CD4-positive, alpha-beta T cell treated with Interleukin-6 for 4 hours (primary cell): ENCODE measurements at places on chromosomes 7 and 10.

GRCh38 chr7:55545496-55545895 is 26.8 kb downstream of the VOPP1 start:
- DNase-seq = no peak

GRCh38 chr7:132083126-132083525 is 493.1 kb downstream of the PLXNA4 start:
- DNase-seq = no peak

- no peak for DNase-seq
These were observed 50.0 kb upstream of the MTPN start for GRCh38 chr7:136027160-136027559.

GRCh38 chr7:116500078-116500853 is 728 bp downstream of the CAV2 start:
- DNase-seq = peak; percentile 21

DNA sequence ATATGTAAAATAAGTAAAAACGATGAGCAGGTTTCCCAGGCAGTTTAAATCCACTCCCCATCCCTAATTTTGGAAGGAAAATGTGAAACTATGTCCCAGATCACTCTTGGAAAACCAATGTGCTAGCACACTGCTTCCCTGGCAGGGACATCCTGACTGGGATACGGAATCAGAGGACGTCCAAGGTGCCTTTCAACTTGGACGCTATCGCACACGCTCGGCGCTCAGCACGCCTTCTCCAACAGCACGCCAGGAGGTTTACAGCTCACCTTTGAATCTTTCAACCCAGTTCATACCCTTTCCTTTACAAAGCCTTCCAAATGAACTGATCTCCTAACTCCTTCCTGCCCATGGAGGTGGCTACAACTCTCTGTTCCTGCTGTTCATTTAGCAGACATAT is 47.1 kb downstream of the BEND7 start:
- DNase-seq = no peak

DNA sequence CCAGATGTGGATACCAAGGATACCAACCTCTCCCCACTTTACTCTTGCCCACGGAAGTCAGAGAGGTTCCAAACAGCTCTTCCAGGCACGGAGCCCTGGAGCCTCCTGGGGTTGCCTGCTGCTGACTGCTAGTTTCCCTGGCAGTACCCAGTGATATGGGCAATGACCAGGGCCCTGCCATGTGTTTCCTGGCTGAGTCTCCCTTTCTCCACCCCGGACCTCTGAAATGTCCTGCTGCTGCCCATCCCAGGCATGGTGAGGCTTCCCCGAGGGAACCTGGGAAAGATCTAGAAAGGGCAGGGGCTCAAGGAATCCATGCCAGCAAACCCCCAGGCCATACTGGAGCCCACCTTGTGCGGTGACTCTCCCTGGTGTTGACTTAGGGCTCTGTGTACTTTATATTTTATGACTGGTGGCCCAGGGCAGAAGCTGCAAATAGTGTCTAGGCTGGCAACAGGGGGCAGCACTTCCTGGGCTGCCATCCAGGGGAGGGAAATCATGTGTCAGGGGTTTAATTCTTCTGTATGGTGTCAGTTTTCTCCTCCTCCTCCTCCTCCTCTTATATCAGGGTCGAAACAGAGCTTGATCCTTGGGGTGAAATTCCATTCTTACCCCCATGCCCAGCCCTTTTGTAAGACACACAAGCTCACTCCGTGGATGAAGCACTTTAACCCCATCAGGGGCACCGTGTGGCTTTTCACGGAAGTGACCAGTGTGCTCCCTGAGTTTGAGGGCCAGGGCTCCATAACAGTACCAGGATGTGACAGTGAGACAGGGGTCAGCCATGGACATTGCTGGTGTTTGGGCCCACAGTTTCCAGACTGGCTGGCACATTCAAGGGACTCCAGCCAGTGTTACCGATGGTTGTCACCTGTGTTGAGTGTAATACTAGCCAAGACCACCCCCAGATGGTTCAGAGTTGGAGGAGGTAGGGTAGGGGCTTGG is 62.4 kb upstream of the GDF10 start:
- DNase-seq = no peak

DNA sequence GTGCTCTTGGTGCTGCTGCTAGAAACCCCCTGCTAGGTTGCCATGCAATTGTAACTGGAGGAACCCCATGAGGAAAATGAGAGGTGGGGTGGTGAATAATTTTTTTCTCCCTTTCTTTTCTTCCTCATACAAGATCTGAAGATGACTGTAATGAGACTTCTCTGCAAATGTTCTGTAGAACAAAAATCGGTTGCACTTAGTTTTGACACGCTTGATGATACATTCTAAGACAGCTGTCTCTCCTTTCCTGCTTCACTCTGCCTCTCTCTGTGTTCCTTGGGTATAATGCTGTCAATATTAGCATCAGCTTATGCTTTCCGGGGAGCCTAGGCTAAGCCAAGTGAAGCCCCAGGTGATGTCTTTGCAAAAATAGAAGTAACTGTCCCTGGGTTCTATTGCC is 721.5 kb downstream of the POM121L12 start:
- no peak for DNase-seq

DNA sequence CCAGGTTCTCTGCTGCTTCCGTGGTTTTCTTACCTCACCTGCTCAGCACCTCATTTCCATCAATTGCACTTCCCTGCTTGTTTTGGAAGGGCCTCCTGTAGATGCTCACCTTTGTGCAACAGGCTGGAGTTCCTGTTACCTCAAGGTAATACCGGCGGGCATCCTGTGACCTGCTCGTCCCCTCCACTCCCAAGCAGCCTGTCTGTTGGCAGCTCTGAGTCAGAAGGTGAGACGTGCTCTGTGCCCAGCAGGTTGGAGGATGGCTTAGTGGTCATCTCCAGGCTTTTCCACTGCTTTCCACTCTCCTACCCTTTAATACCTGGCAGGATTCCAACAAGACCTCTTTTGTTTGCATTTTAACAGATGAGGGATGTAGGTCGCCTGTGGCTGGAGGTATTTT is 86.0 kb downstream of the CAMK1D start:
- DNase-seq = no peak

- no peak for DNase-seq
These were observed 7.9 kb downstream of the RPA3 start for GRCh38 chr7:7710469-7710868.

DNA sequence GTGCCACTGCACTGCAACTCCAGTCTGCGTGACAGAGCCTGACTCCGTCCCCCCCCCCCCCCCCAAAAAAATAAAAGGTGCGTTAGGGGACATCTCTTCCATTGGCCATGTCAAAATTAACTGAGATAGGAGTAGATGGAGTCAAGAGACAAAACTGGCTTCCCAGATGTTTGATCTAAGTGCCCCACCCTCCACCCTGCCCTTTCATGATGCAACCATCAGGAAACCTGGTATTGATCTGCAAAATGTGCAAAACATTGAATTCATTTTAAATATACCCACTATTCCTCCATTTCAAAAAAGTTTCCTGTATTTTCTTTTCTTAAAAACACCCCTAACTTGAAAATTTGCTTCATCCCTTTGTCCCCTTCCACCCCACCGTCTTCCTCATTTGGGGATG is 17.5 kb downstream of the ARID5B start:
- no peak for DNase-seq

DNA sequence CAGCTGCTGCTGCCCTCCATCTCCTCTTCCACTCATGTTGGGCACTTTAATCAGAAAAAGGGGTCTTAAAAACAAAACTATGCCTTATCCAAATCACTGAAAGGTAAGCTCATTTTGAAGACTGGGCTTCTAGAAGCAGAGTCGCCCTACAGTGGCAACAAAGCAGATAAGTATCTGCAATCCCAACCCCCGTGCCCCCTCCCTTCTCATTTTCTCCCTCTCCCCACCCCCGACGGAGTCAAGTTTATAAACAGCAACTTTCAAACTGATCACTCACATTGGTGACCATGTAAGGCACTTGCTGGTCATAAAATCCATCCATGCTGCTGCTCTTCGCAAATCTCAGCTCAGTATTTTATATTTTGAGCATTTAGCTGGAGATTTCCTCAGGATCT is 738 bp downstream of the ETV1 start:
- no peak for DNase-seq

DNA sequence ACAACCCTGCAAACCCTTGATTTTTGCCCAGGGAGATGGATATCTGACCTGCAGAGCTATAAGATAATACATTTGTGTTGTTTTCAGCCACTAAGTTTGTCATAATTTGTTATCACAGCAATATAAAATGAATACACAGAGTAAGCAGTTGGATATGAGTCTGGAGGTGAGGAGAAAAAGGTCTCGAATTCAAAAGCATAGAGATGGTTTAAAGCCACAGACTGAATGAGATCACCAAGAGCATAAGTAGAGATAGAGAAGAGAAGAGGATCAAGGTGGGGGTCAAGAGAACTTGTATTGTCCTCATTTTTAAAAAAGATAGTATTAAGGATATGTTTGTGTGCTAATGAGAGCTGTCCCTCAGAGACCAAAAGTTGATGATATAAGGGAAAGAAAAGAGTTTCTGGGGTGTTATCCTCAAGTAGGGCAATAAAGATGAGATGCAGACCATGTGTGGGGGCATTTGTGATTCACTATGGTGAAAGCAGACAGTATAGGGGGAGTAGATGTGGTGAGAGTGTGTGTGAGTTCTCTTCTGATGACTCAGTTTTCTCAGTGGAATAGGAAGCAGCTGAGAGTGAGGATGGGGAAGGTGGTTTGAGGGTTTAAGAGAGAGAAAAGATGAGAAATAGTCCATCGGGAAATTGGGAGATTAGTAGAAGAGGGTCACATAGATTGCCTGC is 25.8 kb upstream of the PCGF5 start:
- DNase-seq = peak; percentile 20

DNA sequence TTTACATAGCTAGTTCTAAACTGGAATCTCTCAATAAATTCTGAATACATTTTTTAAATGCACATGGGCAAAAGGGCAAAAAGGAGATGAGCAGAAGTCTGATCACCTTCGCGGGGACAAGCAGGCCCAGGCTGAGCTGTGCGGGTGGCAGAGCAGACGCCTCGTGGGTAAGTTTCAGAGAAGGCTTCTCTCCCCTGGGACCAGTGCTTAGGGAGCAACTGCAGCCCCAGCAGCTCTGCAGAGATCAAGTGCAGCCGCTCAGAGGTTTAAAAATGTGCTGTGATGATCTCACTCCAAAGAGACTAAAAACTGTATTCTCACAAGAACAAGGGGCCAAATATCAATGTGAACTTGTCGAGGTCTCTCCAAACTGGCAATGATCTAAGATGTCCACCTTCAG is 264.3 kb upstream of the RNF32 start:
- DNase-seq = no peak

- DNase-seq = no peak
These were observed 3.8 kb downstream of the AHCYL2 start for GRCh38 chr7:129228633-129229032.

DNA sequence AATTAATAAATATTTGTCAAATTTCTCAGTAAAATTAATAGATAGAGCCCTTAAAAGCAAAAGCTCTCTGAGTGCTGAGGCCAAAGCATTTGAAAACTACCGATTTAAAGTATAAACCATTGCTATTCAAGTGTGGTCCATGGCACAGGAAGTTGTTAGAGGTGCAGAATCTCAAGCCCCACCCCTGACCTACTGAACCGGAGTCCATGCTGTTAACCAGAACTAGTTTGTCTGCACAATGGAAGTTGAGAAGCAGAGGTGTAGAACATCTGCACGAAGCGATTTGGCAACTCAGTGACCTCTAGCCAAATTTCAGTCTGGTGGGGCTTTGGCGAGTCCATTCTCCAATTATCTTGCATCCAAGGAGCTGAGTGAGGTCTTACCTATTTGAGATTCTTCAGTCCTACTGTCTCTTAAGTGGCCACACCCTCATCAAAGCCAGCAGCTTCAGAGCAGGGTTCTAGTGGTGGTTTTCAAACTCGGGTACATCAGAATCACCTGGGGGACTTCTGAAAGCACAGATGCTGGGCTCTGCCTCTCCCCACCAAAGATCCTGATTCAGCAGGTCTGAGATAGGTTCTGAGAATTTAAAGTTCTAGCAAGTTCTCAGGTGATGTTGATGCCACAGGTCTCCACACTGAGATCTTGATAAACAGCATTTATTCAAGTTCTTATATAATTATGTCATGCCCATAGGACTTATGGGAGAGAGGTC is 96.8 kb upstream of the SAMD8 start:
- peak; percentile 44 for DNase-seq

- DNase-seq = no peak
These were observed 5.4 kb downstream of the CPVL start for GRCh38 chr7:29140873-29141468.

- no peak for DNase-seq
These were observed 724.5 kb downstream of the LRMDA start for GRCh38 chr10:76155961-76156360.

DNA sequence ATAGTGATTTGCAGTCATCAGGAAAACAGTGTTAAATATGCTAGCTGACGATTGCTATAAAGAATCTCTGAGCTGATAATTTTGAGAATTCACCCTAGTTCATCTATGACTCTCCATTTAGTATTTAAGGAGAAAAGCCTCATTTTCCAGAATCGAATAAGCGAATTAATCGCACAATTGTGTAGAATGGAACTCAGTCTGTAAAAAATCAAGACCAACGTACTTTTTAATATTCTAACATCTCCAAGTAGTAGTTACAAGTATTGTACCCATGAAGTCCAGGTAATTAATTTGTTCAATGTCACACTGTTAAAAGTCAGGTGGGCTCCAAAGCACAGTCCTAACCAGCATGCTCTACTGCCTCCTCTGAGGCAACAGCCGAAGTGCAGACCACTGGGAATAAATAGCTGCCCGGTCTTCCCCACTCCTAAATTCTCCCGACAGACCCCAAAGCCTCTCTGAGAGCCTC is 380 bp upstream of the AGBL3 start:
- no peak for DNase-seq

GRCh38 chr7:22252936-22253536 is 103.9 kb downstream of the RAPGEF5 start:
- DNase-seq = no peak

GRCh38 chr7:21054427-21055112 is 267.9 kb upstream of the SP8 start:
- no peak for DNase-seq

GRCh38 chr7:95441042-95441823 is 6.4 kb upstream of the PON2 start:
- no peak for DNase-seq

DNA sequence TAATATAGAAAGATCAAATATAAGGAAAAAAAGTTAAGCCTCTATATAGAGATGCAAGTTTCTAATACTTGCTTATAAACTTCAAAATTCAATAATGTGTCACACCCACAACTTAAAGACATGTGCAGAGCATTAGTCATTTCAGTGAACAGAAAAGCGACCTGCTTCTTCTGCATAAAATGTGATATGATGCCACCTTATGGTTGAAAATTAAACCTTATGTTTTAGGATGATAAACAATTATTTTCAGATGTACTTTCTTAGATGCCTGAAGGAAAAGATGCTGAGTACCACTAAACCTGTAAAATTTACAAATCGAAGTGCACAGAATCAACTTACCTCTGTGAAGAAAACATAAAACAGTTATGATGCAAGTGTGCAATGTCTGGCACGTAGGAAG is 96.0 kb downstream of the MTERF1 start:
- DNase-seq = no peak

GRCh38 chr10:70295926-70296325 is 12.1 kb upstream of the NPFFR1 start:
- no peak for DNase-seq

GRCh38 chr10:77448226-77448625 is 189.4 kb downstream of the KCNMA1 start:
- no peak for DNase-seq
